ENCODE measurements at places on chromosomes 5 and 9.

- no peak for DNase-seq
Measured at GRCh38 chr9:125393426-125393825, 131.8 kb downstream of the GAPVD1 start.

DNA sequence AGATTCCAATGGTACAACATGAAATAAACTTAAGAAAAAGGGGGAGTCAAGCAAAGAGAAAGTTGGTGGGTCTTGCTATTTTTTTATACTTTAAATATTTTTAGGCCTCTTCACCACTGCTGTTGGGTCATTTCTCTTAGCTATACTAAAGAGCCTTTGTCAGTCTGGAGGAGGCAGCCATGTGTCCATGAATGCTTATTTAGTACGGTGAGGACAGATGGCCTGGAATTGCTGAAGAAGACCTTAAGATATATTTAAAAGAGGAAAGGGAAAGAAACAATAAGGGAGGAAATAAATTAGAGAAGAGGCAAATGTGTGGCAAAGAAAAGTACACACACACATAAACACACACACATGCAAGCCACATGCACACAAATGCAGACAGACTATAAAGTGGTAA lies 560.5 kb upstream of the MEF2C start:
- no peak for DNase-seq

DNA sequence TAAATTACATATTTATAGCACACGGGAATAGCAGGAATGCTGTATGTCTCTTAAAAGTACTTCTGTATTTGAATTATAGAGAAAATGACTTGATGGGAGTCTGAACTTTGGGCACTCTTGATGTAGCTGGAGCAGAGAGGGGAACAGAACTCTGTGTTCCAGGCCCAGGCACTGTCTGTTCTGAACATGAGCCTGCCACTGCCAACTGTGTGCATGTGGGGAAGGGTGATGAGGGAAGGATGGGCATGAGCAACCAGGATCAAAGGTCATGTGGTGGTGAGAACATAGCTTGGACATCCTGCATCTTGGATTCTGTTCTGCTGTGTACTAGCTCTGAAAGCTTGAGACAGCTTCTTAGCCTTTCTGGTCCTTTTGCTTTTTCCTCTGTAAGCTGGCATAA lies 16.4 kb upstream of the ZBED3 start:
- DNase-seq: no peak

DNA sequence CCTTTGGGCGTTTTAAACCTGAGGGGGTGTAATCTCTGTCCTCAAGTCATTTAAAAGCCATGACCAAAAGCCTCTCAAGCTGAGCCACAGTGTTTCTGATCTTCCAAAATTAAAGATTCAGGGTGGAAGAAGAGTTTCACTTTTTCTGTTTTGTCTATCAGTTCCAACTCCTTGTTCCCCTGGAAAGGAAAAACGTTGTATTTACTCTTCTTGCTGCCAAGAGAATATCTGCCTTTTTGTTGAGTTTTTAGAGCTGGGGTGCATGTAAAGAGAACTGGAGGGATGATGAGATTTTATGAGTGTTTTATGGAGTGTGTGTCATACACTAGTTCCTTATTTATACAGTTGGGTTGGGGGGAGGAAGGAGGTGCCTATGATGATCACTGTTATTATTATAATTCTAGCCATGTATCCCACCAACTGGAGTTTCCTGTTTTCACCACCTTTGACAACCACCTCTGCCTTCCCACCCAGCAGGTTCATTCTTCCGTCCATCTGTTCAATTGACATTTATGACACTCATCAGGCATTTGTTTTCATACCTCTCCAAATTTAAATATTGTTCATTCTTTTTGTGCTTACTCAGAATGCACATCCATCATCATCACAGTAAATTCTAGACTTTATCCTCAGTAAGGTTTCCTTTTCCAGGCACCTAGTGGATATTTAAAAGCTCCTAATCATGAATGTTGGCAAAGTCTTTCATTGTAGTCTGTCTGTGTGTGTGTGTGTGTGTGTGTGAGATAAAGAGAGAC lies 97.9 kb upstream of the MPDZ start:
- no peak for DNase-seq

DNA sequence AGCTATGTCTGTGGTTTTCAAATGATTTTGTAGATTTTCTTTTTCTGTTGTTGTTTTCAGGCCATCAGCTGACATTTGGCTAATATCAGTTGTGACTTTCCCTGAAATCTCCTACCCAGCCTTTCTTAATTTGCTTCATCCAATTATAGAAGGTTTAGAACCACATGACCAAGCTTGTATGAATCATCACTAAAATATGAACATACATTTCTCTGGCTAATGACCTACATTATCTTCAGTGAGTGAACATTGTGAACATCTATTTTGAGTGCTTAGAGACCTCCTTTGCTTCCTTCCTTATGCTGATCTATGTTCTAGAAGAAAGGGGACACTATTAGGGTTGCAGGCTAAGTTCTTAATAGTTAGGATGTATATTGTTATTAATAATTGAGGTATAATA lies 532.5 kb downstream of the RAB3C start:
- no peak for DNase-seq

- DNase-seq: peak; percentile 38
Measured at GRCh38 chr5:125484742-125485641, 738.6 kb upstream of the ZNF608 start.

DNA sequence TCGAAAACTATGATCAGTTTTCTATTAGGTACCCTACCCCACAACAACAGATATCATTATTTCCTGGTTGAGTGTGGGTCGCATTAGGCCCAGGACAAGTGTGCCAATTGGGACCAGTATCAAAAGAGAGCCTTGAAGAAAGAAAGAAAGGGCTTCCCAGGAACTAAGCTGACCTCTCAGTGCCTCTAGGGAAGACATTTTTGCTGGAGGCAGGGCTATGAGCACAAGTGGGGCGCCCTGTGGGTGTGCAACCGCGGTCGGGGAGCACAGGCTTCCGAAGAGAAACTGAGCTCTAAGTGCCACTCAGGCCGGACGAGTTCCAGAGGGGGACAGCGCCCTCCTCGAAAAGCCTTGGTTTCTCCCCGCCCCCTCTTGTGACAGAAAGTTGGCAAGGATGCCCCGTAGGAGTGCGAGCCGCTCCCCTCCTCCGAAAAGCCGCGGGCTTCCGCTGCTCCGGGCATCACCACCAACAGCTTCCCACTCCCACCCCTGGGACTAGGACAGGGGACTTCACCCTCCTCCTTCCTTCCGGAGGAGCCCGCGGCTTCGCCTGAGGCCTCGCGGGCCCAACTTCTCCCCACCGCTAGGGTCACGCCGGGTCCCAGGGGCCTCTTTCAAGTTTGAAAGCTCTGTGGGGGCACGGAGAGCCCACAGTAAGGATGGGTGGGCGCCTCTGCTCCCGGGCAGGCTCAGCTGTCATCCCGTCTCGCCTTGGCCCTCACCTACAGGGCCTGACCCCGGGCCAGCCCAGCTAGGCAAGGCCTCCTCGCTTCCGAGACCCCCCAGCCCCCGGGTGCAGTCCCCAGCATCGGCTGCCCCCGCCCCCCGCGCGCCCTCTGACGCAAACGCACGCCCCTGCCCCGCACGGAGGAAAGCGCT lies 2.0 kb downstream of the NR2F1-AS1 start:
- DNase-seq: no peak

- no peak for DNase-seq
Measured at GRCh38 chr5:144177548-144177947, 6.9 kb downstream of the KCTD16 start.

DNA sequence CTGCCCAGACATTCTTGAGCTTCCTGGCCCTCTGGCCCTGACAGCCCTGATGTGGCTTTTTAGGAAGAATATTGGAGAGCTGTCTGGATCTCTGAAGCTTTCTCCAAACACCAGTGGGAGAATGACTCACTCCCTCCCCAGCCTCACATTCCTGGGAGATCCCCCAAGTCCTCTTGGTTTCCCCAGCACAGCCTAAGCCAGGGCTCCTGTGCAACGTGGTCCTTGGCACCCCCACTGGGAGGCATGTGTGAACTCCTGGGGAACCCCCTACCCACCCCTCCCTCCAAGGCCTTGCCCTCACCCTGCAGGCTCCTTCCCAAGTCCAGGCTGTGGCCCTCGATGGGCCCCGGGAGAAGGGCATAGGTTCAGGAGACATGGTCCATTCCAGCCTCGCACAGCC lies 12.7 kb downstream of the GLIPR2 start:
- DNase-seq: no peak

- DNase-seq: no peak
Measured at GRCh38 chr5:83099445-83099844, 22.1 kb downstream of the XRCC4 start.

GRCh38 chr5:568061-568781 lies 43.9 kb upstream of the CEP72 start:
- DNase-seq: no peak

- no peak for DNase-seq
Measured at GRCh38 chr9:92265154-92265553, 28.3 kb downstream of the IARS1 start.

GRCh38 chr9:106675780-106676179 lies 187.2 kb upstream of the ZNF462 start:
- no peak for DNase-seq

- no peak for DNase-seq
Measured at GRCh38 chr9:13616491-13617035, 337.1 kb upstream of the MPDZ start.

GRCh38 chr5:76273206-76273885 lies 129.7 kb upstream of the IQGAP2 start:
- DNase-seq: no peak

All from NCI-H2107 (cell line).